ENCODE measurements at places on chromosomes 7 and 10.

DNA sequence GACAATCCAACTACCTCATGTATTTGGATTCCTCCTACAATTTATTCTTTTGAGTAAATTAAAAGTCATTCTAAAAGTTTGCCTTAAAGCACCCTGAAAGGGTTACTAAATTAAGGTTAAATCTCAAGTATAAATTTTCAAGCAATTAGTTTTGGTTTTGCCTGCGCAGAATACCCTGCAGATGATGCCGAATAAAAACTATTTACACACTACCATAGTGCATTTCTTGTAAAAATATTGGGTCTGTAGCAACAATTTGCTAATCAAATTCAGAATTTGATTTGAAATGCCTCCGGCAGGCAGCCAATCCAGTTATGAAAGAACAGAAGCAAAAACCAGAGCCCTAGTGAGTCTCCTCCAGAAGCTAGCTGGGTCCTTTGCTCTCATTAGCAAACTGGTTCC lies 122.2 kb downstream of the TWIST1 start:
- no peak for DNase-seq

DNA sequence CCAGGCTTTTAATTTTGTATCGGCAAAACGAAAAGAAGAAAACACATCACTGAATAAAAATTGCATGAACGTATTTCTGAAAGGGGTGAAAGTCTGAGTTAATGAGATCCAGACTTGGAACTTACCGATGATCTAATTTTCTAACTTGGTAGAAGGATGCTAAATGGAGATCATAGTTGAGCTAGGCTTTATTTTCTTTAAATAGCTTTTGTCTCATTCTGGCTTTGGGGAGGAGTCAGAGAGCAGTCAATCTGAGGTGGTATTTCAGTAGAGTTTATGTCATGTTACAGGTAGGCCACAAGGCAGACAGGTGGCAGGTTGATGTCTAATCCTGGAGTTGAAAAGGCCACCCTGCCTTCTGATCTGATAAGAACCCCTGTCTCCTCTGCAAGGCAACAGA lies 161.9 kb downstream of the KIAA1217 start:
- no peak for DNase-seq

- DNase-seq: no peak
Observed at GRCh38 chr10:663466-663751, 26.1 kb downstream of the DIP2C start.

- no peak for DNase-seq
Observed at GRCh38 chr7:131538071-131538812, 18.2 kb downstream of the PODXL start.

- peak; percentile 35 for DNase-seq
Observed at GRCh38 chr10:88271761-88272543, 311.2 kb downstream of the RNLS start.

DNA sequence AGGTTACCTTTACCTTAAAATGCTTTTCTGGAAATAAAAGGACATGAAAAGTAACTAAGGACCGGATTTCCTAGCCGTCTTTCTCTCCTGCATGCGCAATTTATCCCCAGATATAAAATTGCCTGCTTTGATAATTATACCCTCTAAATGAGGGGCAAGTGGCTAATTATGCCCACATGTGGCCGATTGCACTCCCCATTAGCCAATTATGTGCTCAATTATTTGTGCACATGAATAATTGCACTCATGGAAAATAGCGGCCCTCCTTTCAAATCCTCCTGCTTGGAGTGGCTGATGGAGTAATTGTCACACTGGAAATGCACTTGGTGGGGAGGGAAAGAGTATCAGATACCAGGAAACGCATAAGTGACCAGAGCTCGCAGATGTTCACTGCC lies 66.4 kb upstream of the ATRNL1 start:
- no peak for DNase-seq

DNA sequence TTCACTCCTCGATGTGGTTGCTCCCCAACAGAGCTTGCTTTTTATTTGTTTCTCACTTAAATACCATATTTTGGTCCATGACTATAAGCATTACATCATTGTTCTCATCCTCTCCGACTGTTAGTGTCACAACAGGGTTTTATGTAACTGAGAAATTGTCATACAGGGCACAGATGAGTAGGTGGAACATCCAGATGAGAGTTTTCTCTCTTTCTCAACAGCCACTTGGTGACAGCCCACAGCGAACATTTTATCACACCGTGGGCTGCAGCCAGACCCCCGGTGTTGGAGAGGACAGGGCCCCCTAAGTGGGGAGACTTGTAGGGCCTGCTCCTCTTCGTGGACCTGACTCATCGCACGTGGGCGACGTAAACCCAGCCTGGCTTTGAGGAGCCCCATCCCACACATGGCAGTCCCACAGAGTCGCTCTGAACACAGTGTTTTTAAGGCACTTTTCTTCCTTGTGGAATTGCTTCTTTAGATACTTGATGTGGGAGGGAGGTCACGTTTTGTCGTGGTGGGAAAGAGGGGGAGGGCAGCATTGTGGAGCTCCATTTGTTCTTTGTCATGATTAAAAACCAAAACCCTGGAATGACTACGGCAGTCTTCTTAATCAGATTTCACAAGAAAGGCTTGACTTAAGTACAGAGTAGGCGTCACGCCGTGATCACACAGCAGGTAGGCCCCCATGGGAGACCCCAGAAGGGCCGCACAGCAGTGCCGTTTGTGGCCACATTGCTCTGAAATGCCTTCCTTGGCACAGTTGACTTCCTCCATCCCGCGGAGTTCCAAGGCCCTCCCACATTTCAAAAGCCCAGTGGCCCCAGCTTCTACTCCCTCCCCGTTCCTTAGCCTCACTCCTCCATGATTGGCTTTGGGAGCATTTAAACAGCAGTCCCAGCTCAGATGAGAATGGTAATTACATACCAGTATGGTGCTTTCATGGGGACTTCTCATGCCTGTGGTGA lies 220.6 kb downstream of the CCDC3 start:
- DNase-seq: peak; percentile 61

DNA sequence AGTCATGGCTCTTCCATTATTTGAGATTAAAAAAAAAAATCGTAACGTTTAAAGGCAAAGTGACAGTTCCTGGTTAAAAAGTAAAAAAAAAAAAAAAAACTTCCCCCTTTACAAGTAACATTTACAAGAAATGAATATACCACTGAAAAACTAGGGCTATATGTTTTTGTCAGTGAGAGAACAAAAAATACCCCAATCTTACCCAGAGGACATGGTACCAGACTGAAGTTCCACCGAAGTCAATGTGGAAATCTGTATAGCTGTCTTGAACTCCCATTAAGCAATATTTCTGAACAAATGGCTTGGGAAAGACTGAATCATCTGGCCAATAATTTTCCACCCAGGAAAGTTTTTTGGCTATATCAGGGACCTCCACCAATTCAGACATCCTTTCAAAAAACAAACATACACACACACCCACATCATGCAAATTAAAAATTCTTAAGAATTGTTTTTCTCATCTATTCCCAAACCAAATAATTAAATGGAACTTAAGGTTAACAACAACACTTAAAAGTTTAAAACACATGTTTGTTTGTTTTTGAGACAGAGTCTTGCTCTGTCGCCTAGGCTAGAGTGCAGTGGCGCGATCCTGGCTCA lies 50.2 kb downstream of the KDM7A start:
- no peak for DNase-seq

DNA sequence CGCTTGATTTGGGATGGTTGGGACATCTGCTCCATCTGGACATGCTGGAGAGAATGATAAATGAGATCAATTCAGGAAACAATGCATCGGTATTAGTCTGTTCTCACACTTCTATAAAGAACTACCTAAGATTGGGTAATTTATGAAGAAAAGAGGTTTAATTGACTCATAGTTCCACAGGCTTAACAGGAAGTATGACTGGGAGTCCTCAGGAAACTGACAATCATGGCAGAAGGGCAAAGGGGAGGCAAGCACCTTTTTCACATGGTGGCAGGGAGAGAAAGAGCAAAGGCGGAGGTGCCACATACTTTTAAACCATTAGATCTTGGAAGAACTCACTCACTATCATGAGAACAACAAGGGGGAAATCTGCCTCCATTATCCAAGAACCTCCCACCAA lies 16.8 kb upstream of the TSPAN12 start:
- DNase-seq: no peak

- no peak for DNase-seq
Observed at GRCh38 chr7:2071133-2071832, 161.5 kb downstream of the MAD1L1 start.
